GM04504 (cell line): ENCODE measurements at places on chromosomes 3 and 15.

GRCh38 chr3:15428539-15428938 is 1.1 kb downstream of the EAF1 start:
- peak; percentile 42 for DNase-seq

DNA sequence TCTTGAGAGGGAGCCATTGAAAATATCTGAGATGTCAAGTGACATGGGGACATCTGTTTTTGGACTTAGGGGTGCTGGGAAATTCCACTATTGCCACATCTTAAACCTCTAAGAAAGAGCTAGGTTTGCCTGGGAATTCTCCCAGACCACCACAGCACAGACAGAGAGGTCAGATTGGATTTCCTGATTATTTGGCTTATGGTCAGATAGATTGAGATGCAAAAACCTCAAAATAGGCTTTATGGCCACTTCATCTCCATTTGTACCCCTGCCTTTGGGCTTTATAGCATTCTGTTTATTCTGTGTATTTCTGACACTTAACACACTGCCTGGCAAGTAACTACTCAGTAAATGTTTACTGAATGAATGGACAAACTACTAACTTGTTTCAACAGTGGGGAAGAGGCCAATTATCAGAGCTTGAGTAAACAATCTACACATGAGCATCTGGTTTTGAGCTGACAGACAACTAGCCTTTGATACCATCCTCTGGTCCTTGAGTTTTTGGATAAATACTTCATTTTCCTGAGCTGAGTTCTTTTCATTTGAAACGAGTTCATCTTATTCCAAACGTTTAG is 81.8 kb downstream of the TP63 start:
- DNase-seq, result no peak

- no peak for DNase-seq
Measured at GRCh38 chr15:38024293-38025091, 90.1 kb downstream of the TMCO5A start.

- no peak for DNase-seq
Measured at GRCh38 chr3:13718436-13718835, 161.4 kb downstream of the WNT7A start.

- DNase-seq, result no peak
Measured at GRCh38 chr3:100956276-100956675, 36.9 kb downstream of the ABI3BP start.

- DNase-seq, result no peak
Measured at GRCh38 chr3:159593927-159594605, 394.6 kb upstream of the IL12A start.

GRCh38 chr15:49178497-49178896 is 8.4 kb downstream of the GALK2 start:
- no peak for DNase-seq

GRCh38 chr15:42279234-42279723 is 6.0 kb upstream of the TMEM87A start:
- no peak for DNase-seq

- no peak for DNase-seq
Measured at GRCh38 chr15:26620528-26621458, 152.1 kb downstream of the GABRB3 start.

DNA sequence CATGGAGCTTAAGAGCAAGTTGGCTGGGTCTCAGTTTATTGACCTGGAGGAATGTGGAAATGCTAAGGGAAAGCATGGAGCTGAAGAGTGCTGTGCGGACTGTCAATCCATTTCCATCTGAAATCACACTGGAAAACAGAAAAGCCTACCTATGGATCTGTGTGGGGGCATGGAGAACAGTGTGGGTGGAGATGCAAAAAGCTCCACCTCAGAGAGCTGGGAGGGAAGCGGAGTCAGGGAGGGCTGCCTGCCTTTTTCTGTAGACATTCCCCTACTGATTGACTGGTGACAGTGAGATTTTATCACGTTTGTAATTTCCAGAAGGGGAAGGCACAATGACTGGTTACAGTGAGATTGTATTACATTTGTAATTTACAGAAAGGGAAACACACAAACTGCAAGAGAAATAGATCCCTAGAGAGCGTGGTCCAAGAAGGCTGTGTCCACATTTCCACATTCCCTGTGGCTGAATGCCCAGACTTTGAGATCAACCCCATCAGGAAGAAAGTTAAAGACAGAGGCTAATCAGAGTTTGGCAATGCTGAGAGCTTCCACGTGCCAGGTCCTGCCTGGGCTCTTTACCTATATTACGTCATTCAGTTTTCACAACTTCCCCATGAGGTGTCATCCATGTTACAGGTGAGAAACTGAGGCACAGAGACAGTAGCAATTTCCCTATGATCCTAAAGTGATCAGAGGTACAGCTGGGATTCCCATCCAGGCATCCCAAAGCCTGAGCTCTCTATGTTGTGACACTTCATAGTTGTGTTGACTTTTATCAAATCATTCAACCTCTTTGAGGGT is 67.7 kb upstream of the NSMCE3 start:
- DNase-seq, result peak; percentile 16

- no peak for DNase-seq
Measured at GRCh38 chr15:39788108-39788507, 5.5 kb upstream of the FSIP1 start.

DNA sequence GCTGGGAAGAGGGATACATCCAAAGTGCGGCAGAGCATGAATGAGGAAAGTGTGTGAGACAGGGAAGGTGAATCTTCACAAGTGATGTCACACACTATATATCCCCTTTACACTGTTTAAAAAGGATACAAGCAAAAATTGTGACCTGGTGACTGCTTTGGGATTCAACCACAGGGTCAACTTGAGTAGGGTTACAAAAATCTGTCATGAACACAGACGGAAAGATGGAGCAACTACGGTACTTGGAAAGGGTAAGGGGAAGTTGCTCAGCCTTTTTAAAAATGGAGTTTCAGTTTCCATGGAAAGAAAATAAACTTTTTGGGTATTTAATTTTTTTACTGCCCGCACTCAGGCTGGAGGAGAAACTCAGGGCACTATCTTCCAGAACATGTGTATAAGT is 60.3 kb downstream of the B3GNT5 start:
- DNase-seq, result no peak

- no peak for DNase-seq
Measured at GRCh38 chr3:138437281-138437680, 2.9 kb downstream of the ESYT3 start.

DNA sequence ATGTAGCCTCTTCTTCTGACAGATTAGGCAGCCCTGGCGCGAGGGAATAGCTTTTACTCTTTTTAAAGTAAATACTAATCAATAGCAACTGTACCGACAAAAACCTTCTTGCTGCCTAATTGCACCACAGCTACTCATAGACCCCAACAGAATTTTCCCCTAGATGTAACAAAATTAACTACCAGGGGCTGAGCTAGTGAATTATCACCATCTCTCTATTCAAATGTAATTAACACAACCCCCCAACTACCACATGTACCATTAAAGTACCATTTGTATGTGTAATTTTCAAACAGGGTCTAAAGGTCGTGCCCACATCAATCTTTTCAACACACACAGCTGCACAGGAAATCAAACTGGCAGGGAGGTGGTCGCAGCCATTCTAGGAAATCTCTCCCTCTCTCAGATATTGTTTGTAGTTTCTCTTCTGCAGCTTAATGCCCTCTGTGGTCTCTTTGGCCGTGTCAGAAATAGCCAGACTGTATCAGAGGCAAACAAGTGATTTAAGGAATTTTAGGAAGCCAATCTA is 322.9 kb downstream of the RORA start:
- no peak for DNase-seq

DNA sequence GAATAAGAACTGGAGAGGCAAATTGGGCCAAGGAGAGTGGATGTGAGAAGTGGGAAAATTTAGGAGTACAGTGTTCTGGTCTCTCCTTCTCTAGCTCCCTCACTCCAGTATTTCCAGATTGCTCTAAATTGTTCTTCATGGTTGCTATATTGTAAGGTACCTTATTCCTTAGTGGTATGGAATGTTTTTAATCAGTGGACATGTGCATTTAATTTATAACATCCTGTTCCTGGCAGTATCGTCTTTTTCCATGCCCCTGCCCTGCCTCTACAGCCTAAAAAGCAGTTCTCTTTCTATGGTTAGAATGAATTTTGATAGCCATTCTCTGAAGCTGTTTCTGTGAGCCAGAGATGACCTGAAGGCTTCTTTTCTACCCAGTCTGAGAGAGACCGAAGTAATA is 180.5 kb downstream of the TCF12 start:
- no peak for DNase-seq

DNA sequence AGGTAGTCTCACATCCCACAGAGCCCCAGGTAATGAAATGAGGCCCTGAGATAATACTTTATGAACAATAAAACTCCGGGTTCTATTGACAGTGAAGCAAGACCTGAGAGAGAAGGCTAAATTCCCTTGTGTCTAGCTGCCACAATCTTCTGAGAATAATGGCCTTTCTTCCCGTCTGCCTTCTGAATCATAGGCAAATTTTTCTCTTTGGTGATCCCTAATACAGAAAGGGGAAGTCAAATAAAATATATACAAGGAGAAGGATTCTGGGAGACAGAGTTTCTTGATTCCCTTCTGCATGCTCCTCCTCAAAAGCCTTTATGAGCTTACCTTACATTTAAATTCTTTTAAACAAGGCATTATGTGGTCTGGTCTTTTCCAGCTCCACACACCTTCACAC is 29.9 kb upstream of the CCR2 start:
- DNase-seq, result no peak

- DNase-seq, result no peak
Measured at GRCh38 chr3:49058011-49058410, 28.8 kb upstream of the IMPDH2 start.

DNA sequence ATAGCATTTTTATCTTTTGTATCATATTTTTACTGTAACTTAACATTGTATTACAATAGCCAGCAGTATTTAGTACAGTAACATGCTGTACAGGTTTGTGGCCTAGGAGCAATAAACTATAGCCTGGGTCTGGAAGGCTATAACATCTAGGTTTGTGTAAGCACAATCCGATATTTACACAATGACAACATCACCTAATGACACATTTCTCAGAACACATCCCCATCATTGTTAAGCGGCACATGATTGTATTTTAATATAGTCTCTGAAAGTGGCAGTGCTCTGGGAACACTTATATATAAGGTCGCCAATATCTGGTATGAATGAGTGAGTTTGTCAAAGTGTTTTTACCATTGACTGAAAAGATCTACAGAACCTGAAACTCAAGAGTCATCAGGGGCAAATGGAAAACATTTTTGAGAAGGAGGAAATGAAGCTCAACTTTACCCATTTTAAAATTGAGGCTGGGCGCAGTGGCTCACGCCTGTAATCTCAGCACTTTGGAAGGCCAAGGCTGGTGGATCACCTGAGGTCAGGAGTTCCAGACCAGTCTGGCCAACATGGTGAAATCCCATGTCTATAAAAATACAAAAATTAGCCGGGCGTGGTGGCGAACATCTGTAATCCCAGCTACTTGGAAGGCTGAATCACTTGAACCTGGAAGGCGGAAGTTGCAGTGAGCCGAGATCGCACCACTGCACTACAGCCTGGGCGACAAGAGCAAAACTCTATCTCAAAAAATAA is 38.8 kb upstream of the TNFSF10 start:
- DNase-seq, result no peak
